Head of caudate nucleus (tissue), 42 donors: ENCODE measurements at places on chromosomes 7 and 10.

- no peak for DNase-seq
Observed at GRCh38 chr7:143980746-143981510, 19.2 kb upstream of the OR6B1 start.

GRCh38 chr10:7274293-7274692 is 136.5 kb downstream of the SFMBT2 start:
- no peak for DNase-seq

- no peak for DNase-seq
Observed at GRCh38 chr10:11742779-11743298, 657 bp downstream of the ECHDC3 start.

- no peak for DNase-seq
Observed at GRCh38 chr10:106679314-106679713, 485.2 kb downstream of the SORCS1 start.

DNA sequence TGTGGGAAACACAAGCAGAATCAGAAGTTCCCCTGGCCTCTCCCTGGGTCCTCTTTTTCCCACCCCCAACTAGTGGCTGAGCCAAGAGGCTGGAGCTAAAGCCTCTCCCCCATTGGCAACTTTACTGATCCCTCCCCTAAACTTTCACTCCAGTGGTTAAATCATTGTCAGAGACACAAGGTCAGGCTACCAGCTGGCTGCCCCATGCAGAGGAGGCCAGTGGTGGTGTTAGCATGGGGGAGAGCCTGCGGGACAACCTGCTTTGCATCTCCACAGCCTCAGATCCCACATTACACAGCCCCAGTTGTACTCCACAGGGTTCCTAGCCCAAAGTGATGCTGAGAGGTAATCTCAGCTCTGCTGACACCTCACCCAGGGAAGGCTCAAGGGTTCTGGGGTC is 21.0 kb downstream of the NEUROG3 start:
- DNase-seq: no peak

GRCh38 chr10:132335189-132336063 is 3.4 kb downstream of the LRRC27 start:
- DNase-seq: peak; percentile 47

- DNase-seq: no peak
Observed at GRCh38 chr7:66505531-66506451, 122.9 kb upstream of the KCTD7 start.

DNA sequence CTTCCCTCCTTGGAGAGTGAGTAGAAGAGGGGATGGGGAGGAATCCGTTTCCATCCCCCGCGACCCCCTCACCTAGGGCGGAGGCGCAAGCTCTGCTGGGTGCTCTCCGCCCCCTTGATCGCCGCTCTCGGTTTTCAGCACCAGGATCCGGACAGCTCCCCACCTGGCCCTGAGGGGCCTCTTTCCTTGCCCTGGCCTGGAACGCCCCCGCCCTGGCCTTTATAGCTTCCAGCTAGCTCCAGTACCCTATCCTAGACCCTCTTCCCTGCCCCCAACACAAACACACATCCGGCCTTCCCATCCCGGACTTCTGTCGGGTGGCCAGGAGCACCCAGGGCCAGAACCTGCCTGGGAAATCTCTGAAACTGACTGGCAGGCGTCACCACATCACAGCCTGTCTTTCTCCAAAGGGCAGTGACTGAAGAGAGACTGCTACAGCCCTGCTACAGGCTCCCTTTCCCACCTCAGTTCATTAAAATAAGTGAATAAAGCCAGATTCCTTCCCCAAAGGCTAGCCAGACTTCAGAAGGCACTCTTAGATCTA is 72.3 kb upstream of the LEP start:
- DNase-seq: no peak

- DNase-seq: no peak
Observed at GRCh38 chr7:55023841-55024505, 5.2 kb downstream of the EGFR start.
